ENCODE measurements at places on chromosomes 3 and 15.

DNA sequence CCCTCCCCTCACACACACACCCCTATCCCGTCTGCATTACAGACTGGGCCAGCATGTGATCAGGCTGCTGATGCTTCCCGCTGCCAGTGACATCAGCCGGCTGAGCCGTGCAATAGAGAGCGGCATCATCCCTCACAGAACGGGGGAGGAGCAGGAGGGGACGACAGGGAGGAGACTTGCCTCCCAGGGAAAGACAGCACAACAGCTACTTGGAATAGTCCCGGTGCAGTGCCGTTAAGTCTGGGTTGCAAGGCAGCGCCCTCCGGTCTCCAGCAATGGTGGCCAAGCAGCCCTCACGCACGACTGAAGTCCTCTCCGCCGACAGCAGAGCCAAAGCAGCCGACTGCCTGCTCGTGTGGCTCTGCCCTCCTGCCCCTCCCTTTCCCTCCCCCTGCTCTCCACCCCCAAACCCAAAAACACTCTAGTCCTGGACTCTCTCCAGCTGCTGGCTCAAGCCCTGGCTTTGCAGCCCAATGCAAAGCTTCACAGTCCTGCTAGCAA lies 31.5 kb upstream of the RPS17 start:
- DNase-seq = no peak

GRCh38 chr3:136291302-136291701 lies 41.2 kb downstream of the PCCB start:
- DNase-seq = no peak

DNA sequence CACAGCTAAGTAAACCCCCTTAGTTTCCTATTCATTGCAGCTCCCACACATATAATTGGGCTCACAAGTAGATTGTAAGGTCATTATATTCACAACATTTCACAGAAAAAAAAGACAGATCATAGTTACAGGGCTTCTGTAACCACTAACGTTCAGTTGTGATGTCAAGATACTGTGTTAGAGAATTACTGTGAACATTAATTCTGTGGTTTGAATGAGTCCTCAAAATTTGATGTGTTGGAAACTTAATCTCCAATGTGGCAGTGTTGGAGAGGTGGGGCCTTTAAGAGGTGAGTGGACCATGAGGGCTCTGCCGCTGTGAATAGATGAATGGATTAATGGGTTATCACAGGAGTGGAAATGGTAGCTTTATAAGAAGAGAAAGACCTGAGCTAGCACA lies 21.3 kb downstream of the GRK7 start:
- no peak for DNase-seq

DNA sequence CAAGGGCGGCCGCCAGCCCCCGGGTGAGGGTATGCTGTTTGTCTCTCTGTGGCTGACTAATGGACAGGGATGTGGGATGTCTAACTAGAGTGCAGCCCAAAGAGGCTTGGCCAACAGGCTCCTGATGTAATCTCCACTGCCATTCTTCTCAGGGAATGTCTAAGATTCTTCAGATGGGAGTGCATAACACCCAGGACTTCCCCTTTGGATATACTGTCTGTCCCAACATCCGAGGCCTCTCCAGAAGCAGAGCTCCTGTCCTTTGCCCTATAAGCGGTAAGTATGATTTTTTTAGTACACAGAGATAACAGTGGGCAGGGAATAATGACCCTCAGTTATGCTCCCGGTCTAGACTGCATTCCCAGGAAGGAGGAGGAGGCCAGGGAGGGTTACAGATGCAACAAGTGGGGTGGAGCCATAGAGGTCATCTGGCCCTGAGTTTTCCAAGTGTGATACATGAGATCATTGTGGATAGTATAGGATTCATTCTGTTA lies 62.5 kb upstream of the SLCO2A1 start:
- DNase-seq = no peak

DNA sequence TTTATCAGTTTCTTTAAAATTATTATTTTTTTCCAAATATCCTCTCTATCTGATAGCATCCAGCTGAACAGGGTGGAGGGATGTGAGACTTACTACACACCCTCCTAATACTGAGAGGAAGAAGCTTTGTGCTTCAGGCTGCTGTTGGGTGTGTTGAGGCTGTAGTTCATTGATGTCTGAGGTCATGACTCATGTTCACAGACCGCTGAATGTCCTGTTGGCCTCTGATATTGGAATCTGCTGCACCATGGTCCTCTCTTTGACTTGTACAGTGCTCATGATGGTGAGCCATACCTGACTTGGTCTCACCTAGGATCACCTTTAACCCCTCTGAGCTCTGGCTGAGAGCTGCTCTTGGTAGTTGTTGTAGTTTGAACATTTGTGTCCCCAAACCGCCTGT lies 302.9 kb downstream of the SATB1 start:
- DNase-seq = no peak

Measured in GM18507 (cell line).